ENCODE measurements at places on chromosomes 4 and X. TPM values are rescaled to one million over a fixed set of nuclear protein-coding genes. Genes with fewer than 3 reads are reported as not detected.

CLIC2 gene
- polyA plus RNA-seq: 0.08 TPM

HTN3 gene
- polyA plus RNA-seq: not detected

CCDC149 gene
- polyA plus RNA-seq: 1.8 TPM

ARX gene
- 0.05 TPM for polyA plus RNA-seq

DCAF8L2 gene
- polyA plus RNA-seq: not detected

SGCB gene
- 5.3 TPM for polyA plus RNA-seq

SPANXN3 gene
- not detected for polyA plus RNA-seq

MAGEA4 gene
- polyA plus RNA-seq: 0.67 TPM

MID2 gene
- 1.3 TPM for polyA plus RNA-seq

DCAF12L2 gene
- 1.9 TPM for polyA plus RNA-seq

SSX1 gene
- 0.08 TPM for polyA plus RNA-seq

MTMR8 gene
- polyA plus RNA-seq: 0.77 TPM

FAM47E gene
- 1.4 TPM for polyA plus RNA-seq

CEP135 gene
- 2.0 TPM for polyA plus RNA-seq

EFHC2 gene
- 0.91 TPM for polyA plus RNA-seq

TEX11 gene
- polyA plus RNA-seq: 0.05 TPM

EDNRA gene
- polyA plus RNA-seq: 1.6 TPM

ANOS1 gene
- 34.4 TPM for polyA plus RNA-seq

GCNA gene
- polyA plus RNA-seq: 0.41 TPM

SLC9B1 gene
- polyA plus RNA-seq: 0.08 TPM

PLAC1 gene
- 1.8 TPM for polyA plus RNA-seq

HOPX gene
- not detected for polyA plus RNA-seq
